ENCODE measurements at places on chromosomes 7 and 10.
A peak's percentile ranks its signal among the peaks of the same experiment; 100 is the strongest.

DNA sequence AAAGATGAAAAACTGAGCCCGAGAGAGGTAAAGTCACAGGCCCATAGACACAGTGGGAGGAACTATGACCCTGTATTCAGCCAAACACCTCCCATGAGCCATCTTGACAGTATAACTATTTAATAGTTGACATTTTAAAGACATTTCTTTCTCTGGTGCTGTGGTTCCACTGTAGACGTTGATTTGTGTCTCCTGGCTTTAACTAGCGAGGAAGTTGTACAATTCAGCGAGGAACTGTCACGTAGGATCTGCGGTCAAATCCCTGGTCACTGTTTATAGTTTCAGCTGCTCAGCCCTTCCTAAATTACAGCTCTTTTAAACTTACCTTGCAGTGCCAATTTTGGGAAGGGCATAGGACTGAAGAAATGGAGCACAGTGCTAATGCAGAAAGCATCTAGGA is 7.1 kb upstream of the CELF2 start:
- DNase-seq = no peak

GRCh38 chr10:79981450-79982361 is 32.8 kb upstream of the SFTPD start:
- DNase-seq = no peak

DNA sequence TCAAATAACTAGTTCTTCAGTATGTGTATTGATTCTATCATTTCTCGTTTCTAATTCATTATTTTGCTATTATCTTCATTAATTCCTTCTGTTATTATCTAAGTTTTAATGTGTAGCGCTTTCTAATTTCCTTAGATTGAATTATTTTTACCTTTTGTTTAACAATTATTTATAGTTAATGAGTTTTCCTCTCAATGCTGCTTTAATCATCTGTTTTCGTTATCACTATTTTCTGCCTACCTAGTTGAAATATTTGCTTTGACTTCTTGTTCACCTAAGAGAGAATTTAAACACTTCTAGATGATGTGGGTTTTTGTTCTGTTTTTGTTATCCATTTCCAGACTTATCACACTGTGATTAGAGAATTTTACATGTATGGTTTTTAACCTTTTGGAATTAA is 37.5 kb upstream of the MTPN start:
- no peak for DNase-seq

DNA sequence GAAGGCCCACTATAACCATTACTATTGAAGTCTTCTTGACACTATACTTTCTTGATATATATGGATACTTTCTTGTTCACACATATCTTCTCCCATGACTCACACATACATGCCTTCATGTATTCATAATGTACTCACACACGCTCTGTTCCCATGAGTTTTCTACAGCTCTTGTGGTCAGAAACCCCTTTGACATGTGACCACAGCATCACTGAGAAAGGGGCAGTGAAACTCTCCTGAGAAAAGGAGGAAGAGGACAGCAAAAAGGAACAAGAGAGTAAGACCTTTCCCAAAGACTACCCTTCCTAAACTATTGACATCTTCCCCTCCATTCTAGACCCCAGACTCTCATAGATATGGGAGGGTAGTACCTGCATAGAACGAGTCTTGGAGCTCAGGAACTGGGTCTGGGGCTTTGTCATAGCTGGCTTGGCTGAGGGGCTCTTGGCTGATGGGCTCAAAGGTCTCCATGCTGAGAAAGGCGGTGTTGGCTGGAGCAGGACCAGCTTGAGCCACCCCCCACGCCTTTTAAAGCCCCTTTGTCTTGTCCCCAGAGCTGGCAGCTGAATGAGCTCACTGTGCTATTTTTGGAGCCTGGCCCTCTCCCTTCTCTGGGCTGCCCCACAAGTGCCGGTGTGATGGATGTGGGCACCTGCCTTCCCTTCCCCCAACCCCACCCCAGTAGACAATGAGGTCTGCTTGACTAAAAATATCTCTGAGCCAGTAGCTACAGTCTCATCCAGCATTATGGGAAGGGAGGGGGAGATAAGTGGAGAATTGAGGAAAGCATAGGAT is 5.1 kb downstream of the SYNPO2L start:
- no peak for DNase-seq

DNA sequence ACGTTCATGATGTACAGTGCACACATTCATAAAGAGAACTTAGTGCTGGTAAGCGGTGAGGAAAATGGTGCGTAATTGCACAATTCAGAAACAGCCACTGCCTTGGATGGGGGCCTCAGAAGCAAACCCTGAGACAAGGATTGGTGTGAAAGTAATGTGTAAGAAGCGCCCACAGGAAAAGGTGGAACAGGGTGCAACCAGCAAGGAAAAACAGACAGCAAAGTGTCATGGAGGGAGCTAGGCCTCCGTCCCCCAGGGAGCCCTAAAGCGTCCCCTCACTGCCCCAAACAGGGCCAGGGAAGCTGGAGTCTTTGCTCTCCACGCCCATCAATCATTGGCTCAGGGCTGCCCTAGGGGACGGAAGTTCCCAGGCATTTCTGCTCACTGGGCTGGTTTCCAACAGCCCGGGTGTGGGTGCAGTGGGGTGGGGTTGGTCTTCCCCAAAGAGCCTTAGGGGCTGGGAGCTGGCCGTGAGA is 9.6 kb upstream of the C10orf105 start:
- no peak for DNase-seq

DNA sequence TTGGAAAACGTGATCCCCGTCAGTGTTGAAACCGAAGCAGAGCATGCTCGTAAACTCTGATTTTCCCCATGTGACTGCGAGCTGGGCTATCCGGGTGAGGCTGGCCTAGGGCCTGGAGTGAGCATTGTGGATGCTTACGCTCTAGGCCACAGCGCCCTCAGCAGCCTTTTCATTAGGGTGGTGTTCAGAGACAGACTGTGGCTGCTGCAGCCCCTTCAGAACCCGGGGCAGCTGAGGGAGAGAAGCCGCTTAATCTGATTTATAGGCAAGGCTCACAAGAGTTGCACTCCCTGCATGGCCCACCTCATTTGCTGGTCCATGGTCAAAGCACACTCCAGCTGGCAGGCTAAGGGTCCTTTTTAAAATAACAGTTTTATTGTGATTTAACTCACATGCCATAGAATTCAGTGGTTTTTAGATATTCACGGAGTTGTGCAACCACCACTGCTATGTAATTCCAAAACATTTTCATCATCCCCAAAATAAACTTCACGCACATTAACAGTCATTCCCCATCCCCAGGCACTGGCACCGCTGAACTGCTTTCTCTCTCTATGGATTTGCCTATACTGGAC is 72.5 kb downstream of the SYPL1 start:
- DNase-seq = no peak

DNA sequence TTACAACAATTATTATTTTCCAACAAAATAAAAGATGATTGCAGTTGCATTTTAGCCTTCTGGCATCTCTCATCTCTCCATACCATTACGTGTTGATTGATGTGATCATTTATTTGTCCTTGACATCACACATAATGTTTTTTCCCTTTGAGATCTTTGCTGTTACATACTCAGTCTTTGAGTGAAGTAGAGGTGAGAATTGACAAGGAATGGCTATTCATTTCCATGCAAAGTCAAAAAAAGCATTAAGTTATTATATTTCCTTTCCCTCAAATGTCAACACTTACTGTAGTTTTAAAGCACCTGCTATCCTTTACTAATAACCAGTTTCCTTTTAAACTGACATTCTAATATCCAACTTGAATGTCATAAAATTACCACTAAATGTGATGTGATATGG is 33.6 kb downstream of the DYNC1I1 start:
- no peak for DNase-seq

- DNase-seq = no peak
Measured at GRCh38 chr7:113784316-113784715, 134.5 kb downstream of the PPP1R3A start.

DNA sequence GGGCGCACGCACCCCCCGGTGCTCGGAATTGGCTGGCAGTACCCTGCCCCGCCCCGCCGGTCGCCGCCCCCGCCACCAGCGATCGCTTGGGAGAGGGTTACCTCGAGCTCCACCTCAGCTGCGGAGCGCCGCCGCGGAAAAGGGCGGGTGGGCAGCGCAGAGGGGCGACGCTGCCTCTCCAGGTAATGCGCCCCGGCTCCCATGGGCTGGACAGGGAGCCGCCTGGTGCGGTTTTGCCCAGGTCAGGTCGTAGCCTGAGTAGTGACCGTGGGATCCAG is 1.3 kb downstream of the PFKFB3 start:
- DNase-seq = peak; percentile 39

DNA sequence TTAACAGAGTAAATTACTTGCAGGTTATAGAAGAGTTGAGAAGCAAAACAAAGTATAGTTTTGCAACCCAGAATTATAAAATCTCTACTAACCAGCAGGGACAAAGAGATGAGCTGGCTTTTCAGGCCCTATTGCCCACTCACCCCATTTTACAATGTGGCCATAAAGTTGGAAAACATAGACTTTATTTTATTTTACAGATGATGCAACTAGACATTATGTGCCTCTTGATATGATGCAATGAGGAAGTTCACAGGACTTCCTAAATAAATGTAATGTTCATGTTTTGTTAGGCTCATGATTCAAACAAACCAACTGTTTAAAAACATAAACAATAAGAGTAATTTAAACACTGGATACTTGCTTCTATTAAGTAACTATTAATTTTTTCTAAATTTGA is 141.1 kb upstream of the WNT16 start:
- DNase-seq = no peak

- no peak for DNase-seq
Measured at GRCh38 chr7:104366390-104366789, 38.0 kb downstream of the LHFPL3 start.
